Immature natural killer cell (primary cell): ENCODE measurements at places on chromosomes 1 and 21. TPM values are rescaled to one million over a fixed set of nuclear protein-coding genes. Genes with fewer than 3 reads are reported as not detected.

EXTL1 gene
- not detected for polyA plus RNA-seq

DDOST gene
- 365 TPM for polyA plus RNA-seq

FAM167B gene
- polyA plus RNA-seq = not detected

DNA sequence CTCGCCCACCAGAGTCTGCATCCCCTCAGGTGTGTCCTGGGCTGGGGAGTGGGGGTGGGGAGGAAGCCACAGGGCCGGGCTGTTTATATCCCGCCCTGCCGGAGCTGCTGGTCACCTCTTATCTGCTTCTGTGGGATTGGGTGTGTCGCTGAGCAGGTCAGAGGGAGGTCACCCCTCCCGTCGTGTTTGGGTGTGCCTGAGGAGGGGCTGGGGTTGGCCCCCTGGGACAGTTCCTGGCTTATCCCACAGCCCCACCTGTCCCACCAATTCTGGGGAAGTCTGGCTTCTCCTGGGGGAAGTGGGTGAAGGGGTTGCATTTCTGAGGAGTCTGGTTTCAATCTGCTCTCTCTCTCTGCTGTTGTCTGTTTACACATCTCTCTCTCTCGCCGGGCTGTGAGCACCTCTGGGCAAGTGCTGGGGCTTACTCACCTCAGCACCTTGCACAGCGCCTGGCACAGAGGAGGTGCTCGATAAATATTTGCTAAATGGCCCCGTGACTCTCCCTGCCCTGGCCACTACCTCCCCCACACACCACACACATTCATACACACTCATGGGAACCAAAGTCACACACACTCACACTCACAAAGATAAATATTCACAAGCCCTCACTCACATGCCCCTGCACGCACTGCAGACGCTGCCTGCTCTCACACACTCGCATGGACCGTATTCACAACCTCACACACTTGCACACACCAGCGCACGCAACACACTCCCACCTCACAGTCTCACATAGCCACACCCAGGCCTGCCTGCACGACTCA is 8.3 kb downstream of the ELF3 start:
- DNase-seq = no peak
- peaks cover 4% of the 10 kb centered on the region for H3K36me3 ChIP-seq
- no peaks in the 10 kb centered on the region for H3K4me1 ChIP-seq
- H3K27me3 ChIP-seq = peaks cover 5% of the 10 kb centered on the region

- DNase-seq = no peak
- H3K27ac ChIP-seq = no peak overlapping the region
- no peaks in the 10 kb centered on the region for H3K4me1 ChIP-seq
- peaks cover 2% of the 10 kb centered on the region for H3K27me3 ChIP-seq
- H3K36me3 ChIP-seq = no peaks in the 10 kb centered on the region
Observed at GRCh38 chr21:19785941-19786340, 1212.3 kb upstream of the NCAM2 start.

- no peak overlapping the region for H3K4me3 ChIP-seq
- no peaks in the 10 kb centered on the region for H3K4me1 ChIP-seq
- no peak for DNase-seq
- H3K27me3 ChIP-seq = peaks cover 10% of the 10 kb centered on the region
- no peak overlapping the region for H3K27ac ChIP-seq
- H3K36me3 ChIP-seq = no peaks in the 10 kb centered on the region
Observed at GRCh38 chr1:10980094-10980577, 32.3 kb upstream of the TARDBP start.

GRCh38 chr21:34881839-34882371 is 167.2 kb downstream of the RUNX1 start:
- H3K27ac ChIP-seq = peak overlapping the region; percentile 79
- peak overlapping the region; percentile 54 for H3K4me3 ChIP-seq
- H3K27me3 ChIP-seq = peaks cover 6% of the 10 kb centered on the region

- H3K27me3 ChIP-seq = peaks cover 2% of the 10 kb centered on the region
- H3K4me1 ChIP-seq = peaks cover 10% of the 10 kb centered on the region
- no peak for DNase-seq
- H3K27ac ChIP-seq = peak overlapping the region; percentile 43
Observed at GRCh38 chr1:32939655-32940371, 24.8 kb downstream of the RNF19B start.

- no peak for DNase-seq
- peaks cover 26% of the 10 kb centered on the region for H3K36me3 ChIP-seq
- H3K4me1 ChIP-seq = peaks cover 19% of the 10 kb centered on the region
- H3K4me3 ChIP-seq = no peak overlapping the region
Observed at GRCh38 chr1:66957938-66958337, 33.1 kb downstream of the MIER1 start.
